ENCODE measurements at places on chromosomes 6 and 20.

DNA sequence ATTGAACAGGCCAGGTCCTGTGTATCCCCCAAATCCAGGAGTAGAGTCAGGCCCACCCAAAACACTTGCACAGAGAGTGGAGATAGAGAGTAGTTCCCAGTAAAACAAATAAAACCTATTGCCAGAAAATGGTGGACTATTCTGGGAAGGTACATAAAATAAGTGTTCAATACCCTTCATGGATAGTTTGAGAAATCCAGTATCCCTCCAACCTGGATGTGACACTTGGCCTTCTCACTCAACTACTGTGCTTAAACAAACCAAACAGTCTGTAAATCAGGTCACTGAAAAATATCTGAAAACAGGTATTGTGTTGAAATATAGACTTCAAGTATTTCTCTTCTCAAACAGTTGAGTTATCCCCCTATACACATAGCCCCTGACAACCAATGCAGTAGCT is 161.6 kb upstream of the COL21A1 start:
- no peak for DNase-seq

- DNase-seq: no peak
These were observed 13.9 kb downstream of the JAG1 start for GRCh38 chr20:10659651-10660601.

GRCh38 chr20:20417876-20418676 is 50.2 kb downstream of the INSM1 start:
- DNase-seq: no peak

GRCh38 chr6:79842376-79843040 is 104.8 kb downstream of the ELOVL4 start:
- DNase-seq: no peak
